ENCODE measurements at places on chromosomes 11 and 22.

DNA sequence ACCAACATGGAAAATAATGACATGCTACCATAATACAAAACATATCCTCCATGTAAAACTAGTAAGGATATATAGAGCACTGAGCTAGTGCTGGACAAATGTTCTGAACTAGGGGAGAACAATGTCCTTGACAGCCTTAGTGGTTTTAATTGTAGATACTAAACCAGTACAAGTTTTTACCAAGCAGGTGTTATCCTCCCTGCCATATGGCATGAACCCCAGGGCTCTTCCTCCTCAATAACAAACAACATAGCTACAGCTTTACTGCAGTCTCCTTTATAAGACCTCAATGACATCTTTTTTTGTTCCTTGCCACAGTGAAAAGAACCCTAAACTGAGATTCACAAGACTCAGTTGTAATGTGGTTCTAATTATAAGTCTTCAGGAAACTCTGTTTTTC lies 70.2 kb upstream of the GDPD4 start:
- no peak for DNase-seq

- DNase-seq, result no peak
Measured at GRCh38 chr11:125091877-125092664, 19.4 kb downstream of the TMEM218 start.

DNA sequence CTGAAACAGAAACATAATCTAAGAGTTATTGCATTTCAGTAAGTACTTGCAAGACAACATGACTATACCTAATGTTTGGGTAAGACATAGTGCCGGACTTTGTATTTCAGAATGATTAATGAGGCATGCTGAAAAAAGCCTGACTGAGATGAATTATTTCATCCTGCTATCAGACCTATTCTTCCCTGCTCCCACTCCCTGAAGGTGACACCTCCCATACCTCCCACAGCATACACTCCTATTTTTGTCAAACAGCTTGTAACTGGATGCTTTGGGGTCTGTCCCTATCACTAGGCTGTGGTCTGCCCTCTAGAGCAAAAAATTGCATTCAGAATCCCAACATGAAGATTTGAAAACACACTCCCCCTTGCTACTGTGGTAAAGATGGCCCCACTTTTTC lies 10.9 kb upstream of the SCN3B start:
- no peak for DNase-seq

DNA sequence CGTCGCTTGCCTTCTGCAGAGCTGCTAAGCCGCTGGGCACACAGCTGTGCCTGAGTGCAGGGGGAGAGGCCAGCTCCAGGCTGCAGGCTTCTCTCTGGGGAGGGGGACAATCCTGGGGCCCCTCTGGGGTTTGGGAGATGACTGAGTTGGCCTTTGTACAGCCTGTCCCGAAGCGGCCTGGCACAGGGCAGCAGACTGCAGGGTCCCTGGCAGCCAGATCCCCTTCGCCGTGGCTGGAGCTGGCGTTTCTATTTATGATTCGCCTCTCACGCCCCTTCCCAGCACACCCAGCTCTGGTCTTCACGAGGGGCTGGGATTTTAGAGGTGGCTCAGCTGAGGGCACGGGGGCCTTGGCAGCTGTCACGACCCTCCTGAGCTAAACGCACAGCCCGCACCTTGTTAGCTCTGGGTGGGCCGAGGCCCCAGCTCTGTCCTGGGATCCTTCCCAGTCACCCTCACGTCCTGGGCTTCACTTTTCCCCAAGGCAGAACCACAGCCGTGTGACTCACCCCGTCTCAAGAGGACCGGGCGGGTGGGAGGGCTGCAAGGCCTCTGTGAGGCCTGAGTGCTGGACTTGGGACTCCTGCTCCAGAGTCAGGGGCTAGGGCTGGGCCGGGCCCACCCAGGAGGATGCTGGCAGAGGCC lies 18.4 kb downstream of the OSBPL5 start:
- DNase-seq, result no peak

DNA sequence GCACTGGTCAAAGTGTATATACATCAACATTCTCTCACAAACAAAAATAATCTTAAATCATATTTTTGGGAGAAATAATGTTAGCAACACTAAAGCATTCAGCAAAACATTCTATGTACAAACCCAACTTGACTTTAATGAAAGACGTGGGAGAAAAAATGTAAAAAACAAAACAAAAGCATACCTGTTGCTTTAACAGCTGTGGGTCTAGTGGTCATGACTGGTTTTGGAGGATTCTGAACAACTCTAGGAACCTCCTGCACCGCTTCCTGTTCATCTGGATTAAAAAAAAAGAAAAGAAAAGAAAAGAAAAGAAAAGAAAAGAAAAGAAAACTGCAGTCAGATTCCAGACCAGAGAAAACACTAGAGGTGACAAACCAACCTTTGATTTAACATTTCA lies 2.1 kb downstream of the FNBP4 start:
- no peak for DNase-seq

DNA sequence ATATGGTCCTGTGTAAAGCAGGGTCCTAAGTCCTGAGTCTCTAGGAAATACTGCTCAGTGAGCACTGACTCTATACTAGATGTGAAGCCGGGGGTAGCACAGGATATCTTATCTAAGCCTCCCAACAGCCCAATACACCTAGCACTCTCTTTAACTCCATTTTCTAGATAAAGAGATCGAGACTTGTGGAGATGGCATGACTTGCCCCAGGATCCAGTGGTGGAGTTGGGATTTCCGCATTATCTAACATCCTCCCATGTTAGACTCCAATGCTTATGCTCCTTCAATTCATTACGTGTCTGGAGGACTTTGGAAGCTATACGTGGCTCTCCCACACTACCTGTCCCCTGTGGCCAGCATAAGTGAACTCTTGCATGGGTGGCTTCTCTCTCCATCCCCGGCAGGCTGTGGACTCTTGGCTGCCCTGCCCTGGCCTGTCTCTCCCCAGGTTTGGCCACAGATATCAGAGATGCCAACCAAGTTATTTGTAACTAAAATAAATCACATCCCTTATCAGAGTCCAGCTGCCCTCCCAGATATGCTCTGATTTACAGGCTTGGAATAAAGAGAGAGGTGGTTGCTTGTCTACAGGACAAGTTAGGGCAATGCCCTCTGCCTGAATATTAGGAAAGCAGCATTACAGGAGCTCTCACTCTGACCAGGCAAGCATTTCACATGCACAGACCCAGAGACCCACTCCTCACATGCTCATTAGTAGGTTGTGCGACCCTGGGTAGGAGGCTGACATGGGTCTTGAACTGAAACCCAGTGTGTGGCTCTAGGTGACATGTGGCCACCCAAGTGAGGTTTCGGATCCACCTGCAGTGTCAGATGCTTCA lies 4.5 kb downstream of the CD44 start:
- no peak for DNase-seq

GRCh38 chr11:46338988-46339666 lies 8.1 kb upstream of the DGKZ start:
- no peak for DNase-seq
